ENCODE measurements at places on chromosomes 3 and 15.

GRCh38 chr3:99842826-99843589 is 25.3 kb downstream of the CMSS1 start:
- no peak for DNase-seq

- no peak for DNase-seq
Measured at GRCh38 chr15:94522125-94522524, 290.8 kb downstream of the MCTP2 start.

DNA sequence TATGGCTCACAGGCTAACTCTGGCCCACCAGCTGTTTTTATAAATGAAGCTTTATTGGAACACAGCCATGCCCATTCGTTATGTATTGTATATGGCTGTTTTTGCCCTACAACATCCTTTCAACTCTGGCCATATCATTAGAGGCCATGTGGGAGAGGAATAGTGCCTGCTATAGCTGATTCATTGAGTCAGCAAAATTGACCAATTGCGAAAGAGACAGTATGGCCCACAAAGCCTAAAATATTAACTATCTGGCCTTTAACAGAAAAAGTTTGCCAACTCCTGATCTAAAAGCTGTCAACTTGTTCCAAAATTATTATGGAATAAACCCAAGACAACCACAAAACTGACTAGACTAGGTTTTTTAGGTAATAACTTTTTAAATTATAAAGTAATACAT is 1.4 kb downstream of the NR1I2 start:
- no peak for DNase-seq

- no peak for DNase-seq
Measured at GRCh38 chr3:156256256-156256655, 135.9 kb downstream of the KCNAB1 start.

- DNase-seq = no peak
Measured at GRCh38 chr15:77817434-77817833, 184.7 kb upstream of the LINGO1 start.

- DNase-seq = no peak
Measured at GRCh38 chr3:43032646-43033628, 53.8 kb downstream of the GASK1A start.

- DNase-seq = no peak
Measured at GRCh38 chr3:123064914-123065313, 1.9 kb upstream of the PDIA5 start.

- DNase-seq = no peak
Measured at GRCh38 chr3:139099968-139100817, 55.5 kb upstream of the PRR23C start.

DNA sequence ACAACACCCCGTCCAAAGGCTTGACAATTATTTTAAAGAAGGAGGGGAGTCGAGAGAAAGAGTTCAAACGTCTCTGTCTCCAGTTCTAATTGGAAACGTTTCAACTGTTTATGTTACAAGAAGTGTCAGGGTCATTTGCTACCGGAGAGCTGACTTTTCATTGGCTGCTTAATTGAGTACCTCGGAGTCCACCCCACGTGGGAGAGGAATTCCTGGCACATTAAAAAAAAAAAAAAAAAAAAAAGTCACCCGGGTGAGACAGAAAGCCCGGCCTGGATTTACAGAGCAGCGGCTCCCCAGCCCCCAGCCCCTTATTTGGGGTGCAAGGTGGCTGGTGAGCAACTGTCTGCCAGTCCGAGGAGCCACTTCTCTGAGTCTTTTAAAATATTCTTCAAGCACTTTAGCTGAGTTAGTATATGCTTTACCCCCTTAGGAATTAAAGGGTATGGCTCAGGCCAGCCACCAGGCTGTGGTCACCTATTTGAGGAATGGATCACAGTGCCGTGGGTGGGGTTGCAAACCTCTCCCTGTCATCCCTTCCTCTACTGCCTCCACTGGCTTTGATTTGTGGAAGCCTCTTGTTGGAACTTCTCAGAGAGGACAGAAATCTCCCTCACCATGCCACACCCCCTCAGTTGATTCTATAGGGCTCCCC is 3.9 kb upstream of the TLE3 start:
- DNase-seq = no peak

- no peak for DNase-seq
Measured at GRCh38 chr3:143827425-143827824, 20.8 kb downstream of the SLC9A9 start.

GRCh38 chr15:70778258-70779076 is 15.1 kb upstream of the UACA start:
- no peak for DNase-seq

GRCh38 chr3:166688665-166689064 is 691.4 kb downstream of the ZBBX start:
- no peak for DNase-seq

DNA sequence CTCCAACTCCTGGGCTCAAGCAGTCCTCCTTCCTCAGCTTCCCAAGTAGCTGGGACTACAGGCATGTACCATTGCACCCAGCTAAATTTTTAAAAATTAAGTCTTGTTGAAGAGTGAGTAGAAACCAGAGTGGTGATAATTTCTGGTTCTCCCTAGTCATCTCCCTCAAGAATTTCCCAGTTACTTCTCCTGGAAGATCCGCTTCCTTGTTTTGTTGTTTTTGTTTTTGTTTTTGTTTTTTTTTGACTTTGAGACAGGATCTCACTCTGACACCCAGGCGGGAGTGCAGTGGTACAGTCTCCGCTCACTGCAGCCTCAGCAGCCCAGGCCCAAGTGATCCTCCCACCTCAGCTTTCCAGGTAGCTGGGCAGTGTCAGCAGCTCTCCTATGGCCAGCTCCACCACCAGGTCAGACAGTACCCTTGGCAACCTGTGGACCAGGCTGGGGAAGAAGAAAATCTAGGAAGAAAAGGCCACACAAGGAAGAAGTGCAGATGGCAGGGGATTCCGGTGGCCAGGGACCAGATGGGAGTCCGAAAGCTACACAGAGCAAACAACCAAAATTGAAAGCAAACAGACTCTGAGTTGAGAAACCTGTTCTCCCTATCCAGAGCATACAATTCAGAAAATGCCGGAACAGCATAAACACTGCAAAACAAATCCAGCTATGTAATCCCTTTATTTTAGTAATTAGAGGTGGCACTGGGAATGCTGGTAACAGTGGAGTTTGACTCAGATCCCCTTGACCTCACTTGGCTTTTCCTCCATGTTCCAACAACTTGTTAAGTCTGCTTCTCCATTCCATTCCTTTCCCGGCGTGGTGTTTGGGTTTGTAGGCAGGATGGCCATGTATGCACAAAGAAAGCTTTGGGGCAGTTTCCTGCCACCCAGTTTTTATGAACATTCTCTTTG is 266.6 kb upstream of the CTDSPL start:
- no peak for DNase-seq

- DNase-seq = no peak
Measured at GRCh38 chr15:67700023-67700422, 125.3 kb upstream of the SKOR1 start.

DNA sequence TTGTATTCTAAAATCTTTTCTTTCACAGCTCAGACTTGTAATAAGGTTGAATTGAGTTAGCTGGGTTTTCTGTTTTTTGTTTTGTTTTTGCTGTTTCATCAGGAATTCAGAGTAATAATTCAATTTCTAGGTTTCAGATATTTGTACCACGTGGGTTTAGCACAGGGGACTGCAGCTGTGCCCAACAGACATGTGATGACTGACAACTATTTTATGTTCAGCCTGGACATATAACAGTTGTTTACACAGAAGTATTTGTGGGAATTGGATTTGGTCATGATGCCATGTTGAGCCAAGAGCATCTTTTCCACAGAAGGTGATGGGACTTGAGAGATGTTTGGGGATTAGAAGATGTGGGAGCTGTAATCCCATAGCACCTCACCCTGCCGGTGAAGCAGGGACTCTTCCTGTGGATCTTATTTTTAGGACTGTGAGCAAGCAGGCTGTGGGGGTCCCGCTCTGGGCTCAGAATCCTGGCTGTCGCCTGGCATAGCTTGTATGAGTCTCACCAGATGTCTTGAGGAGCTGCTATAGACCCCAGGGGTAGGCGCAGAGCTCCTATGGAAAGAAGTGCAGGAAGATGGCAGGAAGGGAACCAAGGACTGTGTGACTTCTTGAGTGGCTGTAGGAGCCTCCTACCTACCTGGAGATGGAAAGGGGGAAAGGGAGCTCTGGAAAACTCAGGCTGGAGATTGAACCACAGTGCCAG is 23.7 kb downstream of the PXYLP1 start:
- DNase-seq = no peak

- no peak for DNase-seq
Measured at GRCh38 chr3:126040386-126040785, 43.5 kb downstream of the SLC41A3 start.
